ENCODE measurements at places on chromosomes 4 and X.

DNA sequence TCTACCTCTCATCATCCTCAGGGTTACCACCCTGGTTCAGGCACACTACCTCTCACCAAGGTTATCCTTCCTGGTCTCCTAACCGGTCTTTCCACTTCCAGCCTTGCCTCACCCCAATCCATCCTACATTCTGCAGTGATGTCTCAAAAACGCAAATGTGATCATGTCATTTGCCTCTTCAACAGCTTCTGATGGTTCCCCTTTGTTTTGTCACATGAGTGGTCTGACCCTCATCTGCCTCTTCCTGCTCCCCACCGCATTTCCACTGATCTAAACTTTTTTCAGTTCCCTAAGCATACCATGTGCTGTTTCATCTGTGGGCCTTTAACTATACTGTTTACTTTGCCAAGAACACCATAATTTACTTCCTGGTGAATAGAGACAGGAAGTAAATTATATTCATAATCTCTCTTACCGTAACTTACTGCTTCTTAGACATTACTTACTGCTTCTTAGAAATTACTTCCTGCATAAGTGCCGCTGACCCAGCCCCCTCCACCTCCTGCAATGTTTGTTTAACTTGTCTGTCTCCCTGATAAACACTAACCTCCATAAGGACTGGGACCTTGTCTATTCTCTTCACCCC lies 27.1 kb upstream of the NSUN7 start:
- DNase-seq = no peak

DNA sequence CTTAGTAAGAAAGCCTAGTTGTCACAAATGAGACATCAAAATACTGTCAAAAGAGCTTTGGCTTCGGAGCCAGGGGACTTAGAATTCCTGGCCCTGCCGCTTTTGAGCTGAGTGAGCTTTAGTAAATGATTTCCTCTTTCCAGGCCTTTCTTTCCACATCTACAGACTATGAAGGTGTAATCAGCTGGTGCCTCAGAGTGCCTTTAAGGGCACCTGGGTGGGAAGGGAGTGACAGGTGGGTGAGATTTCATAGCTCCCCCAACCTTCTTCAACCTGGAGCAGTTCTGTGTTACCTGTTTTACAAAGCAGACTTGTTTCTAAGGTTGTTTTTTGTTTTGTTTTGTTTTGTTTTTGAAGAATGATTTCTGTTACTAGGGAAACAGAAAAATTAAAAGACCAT lies 154.7 kb upstream of the BOD1L1 start:
- DNase-seq = no peak

DNA sequence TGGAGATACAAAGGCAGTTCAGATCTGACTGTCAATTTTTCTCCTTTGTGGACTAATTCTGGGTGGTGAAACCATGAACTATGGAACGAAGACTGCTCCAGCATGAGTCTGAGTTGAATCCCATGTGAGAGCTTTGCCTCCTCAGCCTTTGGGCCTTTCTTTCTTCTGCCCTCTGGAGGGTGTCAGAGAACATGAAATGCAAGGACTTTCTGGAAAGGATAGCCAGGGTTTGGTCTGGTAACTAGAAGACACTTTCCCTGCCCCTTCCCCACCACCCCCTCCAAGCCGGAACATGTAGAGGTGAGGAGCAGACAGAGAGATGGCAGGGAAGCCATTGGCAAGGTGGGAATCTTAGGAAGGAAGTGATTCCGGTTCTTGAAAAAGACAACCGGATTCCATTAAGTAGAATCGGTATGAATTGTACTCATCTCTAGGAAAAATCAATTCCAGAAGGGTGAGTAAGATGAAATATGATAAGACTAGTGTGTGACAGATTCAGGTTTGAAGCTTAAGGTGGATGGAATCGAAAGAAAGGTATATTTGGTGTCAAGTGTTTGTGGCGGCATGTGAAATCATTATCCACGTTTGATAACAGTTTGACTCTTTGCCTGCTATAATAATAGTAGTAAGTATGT lies 19.0 kb downstream of the FHL1 start:
- no peak for DNase-seq

GRCh38 chrX:1453951-1454785 lies 1.5 kb upstream of the ASMTL start:
- DNase-seq = peak; percentile 98

- DNase-seq = no peak
Observed at GRCh38 chr4:139913398-139913990, 240.5 kb downstream of the MAML3 start.

DNA sequence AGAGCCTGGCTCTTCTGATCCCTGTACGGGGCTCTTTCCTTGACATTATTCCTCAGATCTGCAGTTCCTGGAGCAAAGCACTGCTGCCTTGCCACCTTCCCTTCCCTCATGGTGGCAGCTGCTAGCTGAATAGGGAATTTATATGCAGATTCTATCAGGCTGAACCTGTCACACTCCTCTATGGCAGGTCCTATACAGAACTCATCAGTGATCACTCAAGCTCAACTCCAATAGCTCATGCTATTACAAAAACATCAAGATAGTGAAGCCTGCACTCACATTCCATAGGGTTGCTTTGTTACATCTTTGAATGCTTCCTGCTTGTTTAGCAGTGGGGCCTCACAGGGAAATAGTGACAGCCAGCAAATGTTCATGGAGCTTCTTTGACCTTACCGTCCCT lies 71.7 kb downstream of the SLC2A9 start:
- no peak for DNase-seq

GRCh38 chr4:164846566-164846965 lies 30.4 kb upstream of the APELA start:
- DNase-seq = no peak

DNA sequence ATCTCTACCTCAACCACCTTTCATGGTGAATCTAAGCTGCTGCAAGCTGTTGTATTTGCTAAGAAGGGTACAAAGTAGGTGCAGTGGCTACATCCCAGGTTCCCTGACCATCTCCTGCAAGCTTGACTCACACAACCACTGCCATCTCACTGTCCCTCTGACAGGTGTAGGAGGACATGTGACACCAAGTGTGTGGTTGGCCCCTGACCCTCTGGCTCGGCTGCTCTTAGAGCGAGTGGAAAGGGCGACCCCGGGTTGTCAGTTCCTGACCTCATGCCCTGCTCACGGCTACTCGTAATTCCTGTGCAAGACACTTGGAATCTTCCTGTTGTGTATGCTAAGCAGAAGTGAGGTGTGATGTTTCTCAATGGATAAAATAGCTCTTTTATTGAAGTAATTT lies 184.4 kb downstream of the DCLK2 start:
- DNase-seq = no peak

DNA sequence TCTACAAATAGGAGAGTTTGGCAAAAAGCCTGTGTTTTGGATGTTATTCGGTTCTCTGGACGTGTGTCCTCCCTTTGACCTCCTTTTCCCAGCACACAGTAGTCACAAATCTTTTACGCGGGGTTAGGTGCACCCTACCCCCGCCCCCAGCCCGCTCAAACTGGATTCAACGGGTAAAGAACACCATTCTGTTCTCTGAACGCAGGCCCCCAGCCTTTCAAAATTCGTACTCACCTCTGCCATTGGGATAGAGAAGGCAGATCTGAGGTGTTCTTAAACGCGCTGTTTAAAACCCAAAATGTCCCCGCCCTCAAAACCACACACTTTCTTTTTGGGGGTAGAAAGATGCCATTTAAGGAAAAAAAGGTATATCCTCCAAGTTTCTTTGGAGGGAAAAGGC lies 2.7 kb downstream of the LEF1 start:
- peak; percentile 64 for DNase-seq

GRCh38 chr4:143524211-143524610 lies 10.7 kb downstream of the SMARCA5 start:
- no peak for DNase-seq

DNA sequence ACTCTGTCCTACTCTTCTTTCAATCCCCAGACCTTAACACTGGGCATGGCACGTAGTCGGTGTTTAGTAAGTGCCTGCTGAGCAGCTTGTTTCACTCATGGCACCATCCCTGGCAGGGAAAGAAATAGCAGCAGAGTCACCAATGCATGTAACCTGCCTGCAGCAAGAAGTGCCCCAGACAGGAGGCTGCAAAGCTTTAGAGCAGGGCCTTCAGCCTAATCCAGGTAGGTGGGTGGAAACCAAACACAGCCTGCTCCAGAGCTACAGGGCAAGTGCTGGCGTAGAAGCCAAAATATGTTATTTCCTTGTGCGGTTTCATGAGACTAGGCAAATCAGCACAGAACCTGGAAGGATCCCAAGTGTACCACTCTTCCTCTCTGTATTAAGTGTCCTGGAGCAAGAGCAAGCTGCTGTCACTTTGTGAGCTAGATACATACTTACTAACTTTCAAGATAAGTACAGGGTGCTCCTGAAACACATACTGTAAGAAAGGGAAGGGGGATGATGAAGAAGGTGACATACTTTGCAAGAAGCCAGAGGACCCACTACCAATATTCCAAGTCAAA lies 5.5 kb downstream of the PROM1 start:
- no peak for DNase-seq

- no peak for DNase-seq
Observed at GRCh38 chr4:78336093-78336943, 215.3 kb upstream of the ANXA3 start.

GRCh38 chr4:1347410-1347864 lies 429 bp downstream of the UVSSA start:
- no peak for DNase-seq
